Inflammatory macrophage treated with lipopolysaccharide for 4 hours (primary cell): ENCODE measurements at places on chromosomes 16 and 17.
A peak's percentile ranks its signal among the peaks of the same experiment; 100 is the strongest.

DNA sequence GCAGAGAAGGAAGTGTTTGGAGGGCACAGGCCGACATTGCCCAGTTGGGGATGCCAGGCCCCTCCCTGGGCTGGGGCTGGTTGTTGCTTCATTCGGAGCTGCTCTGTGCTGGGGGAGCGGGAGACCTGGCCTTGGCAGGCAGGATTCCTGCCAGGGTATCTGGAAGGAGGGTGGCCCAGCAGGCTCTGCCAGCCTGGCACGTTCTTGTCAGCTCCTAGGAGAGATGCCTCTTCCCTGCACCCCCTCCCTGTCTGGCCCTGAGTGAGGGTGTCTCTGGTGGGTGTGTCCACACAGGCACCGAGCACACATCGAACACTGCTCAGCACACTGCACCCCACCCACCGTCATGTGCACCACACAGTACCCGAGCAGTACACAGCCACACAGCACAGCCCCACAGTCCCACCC, 35.2 kb downstream of the ARHGAP23 start:
- DNase-seq, result no peak

DNA sequence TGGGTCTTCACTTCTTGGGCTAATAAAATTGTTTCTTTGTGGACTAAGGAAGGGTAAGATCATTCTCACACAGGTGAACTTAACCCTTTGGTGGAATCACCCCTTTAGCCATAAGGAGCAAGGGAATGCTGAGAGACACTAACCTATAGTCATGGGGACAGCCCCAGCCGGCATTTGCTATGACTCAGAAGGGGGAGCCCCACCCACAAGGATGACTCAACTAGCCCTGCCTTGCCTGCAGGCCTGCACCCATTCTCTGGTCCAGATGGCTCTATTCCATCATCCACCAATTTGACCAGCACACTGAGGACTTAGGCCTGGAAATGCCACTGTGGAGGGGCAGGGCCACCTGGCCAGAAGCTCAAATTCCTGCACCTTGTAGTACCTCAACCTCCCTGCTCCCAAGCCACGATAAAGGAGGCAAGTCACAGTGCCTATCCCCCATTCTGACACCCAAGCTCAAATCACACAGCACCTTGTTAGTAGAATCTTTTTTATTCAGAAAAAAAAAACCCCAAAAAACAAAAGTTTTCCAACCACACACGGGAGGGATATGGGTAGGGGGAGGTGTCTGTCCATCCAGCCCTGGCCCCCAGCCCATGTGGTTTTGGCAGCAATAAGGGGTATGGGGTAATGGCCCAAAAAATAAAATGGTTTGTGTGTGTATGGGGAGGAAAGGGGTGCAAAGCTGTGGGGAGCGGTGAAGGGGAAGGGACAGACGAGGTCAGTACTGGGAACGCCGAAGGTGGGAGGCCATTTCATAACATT, 3.0 kb downstream of the PFN1 start:
- DNase-seq, result peak; percentile 93

DNA sequence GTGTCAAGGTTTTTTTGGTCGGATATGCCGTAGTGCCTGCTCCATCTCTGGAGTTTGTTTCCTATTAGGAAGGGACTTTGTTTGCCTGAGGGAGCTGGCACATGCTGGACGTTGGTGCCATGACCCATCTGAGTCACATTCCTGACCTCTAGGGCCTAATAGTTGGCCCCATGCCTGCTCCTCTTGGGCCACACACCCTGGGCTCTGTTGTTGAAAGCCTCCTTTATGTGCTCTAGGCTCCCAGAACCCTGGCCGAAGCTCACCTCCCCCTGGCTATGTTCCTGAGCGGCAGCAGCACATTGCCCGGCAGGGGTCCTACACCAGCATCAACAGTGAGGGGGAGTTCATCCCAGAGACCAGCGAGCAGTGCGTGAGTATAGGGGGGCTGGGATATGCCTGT, 18.4 kb downstream of the LIMD2 start:
- DNase-seq, result no peak

DNA sequence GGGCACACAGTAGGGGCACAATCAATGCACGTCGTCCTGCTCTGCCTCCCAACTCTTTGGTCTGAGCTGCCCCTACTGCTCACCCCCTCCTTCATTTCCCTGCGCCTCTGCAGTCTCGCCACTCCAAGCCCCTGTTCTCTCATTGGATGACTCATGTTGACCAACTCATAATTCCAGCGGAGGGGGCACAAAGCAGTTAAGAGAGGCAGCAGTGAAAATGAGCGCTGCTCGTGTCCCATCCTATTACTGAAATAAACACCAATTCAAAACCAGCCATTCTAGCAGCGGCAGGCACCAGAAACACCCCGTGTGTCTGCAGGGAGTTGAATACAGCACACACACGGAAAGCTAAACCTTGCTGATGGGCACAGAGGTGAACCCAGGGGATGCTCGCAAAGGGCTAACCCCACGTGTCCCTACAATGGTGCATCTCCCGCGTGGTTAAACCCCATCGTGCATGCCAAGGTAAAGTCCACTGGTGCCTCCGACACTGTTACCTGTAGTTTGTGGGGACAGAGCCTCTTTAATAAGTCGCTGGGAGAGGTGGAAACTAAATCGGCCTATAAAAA, 310.4 kb downstream of the XYLT1 start:
- no peak for DNase-seq

DNA sequence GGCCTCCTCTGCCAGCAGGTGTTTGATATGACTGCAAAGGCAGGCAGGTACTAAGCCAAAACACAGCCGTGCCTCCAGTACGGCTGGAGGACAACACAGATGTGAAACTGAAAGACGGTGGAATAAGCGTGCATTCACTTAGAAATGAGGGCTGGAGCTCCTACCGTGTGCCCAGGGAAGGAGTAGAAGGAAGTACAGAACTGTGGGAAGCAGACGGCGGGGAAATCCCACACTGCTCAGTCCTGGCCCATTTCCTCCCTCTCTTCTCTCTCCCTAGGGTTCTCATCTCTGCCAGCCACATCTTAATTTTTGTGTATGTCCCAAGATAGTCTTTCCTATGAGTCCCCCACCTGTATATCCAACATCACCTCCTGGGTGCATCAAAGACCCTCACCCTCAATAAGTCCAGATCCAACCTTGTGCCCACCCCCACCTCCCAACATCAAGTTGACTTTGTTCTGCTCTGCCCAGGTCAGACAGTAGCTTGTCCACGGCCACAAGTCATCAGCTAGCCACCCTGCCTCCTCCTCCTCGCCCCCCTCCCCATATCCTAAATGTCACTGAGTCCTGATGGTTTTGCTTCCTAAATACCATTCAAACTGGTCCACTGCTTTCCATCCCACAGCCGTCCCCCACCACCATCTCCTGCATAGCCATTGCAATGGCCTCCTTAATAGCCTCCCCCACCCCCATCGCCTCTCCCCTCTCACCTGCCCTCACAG, 77.1 kb upstream of the RPL38 start:
- DNase-seq, result peak; percentile 25
